ENCODE measurements at places on chromosomes 2 and 18. TPM values are rescaled to one million over a fixed set of nuclear protein-coding genes. Genes with fewer than 3 reads are reported as not detected.
A peak's percentile ranks its signal among the peaks of the same experiment; 100 is the strongest.

The ARPC2 gene
- total RNA-seq, result 268 TPM

The SLC9A4 gene
- not detected for total RNA-seq

The SULT1C4 gene
- total RNA-seq, result 1.7 TPM

The CEBPZ gene
- 30.5 TPM for total RNA-seq

The HOXD13 gene
- not detected for total RNA-seq

DNA sequence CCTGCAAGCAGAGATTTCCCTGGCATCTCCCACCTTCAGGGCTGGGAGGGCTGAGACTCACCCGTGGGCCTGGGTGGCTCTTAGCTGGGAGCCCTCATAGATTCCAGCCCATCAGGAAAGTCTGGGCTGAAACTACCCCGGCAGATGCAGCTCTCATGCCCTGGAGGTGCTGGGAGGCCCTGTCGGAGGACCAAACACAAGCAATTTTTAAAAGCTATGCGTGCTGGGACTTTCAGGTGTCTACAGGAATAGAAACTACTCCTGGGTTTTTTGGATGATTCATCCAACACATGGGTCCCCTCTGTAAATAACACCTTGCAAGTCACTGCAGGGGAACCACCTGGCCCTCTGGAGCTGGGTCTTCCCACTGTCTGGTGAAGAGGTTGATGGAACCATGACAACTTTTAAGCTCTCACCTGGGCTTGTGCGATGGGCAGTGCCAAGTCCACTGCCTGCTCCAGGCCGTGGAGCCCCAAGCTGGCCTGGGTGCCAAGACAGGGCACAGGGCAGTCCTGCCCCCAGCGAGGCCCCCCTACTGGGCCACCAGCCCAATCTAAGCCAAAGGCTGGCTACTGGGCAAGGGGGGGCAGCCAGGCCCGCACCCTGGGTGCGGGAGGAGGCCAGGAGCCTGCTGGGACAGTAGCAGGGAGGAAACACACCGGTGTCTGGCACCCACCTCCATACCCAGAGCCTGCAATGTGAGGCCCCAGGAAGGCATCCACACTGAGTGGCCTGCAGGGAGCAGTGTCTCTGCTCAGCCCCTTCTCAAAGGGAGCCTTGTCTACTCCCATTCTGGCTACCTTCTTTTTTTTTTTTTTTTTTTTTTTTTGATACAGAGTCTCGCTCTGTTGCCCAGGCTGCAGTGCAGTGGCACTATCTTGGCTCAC, 1.1 kb upstream of the GPR55 start:
- DNase-seq, result no peak
- H3K27ac ChIP-seq, result no peak overlapping the region
- H3K36me3 ChIP-seq, result no peaks in the 10 kb centered on the region
- H3K4me1 ChIP-seq, result no peaks in the 10 kb centered on the region

DNA sequence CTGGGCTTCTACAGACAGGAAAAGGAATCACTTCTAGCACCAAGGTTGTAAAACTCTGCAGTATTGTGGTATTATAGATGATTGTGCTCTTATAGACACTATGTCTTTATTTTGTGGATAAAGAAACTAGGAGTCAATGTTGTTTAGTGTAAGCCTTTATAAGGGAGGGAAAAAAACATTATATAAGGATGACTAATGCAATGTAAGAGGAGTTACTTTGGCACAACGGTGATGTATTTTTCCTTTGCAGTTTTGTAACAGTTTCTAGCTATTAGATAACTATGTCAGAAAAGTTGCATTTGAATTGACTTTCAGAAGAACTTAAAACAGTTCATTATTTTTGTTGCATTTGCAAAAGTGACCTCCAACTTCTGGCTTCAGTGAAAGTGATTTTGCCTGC, 545.4 kb downstream of the CCDC85A start:
- DNase-seq, result no peak
- H3K36me3 ChIP-seq, result no peaks in the 10 kb centered on the region
- H3K27ac ChIP-seq, result no peak overlapping the region
- no peaks in the 10 kb centered on the region for H3K4me1 ChIP-seq

- H3K4me1 ChIP-seq, result no peaks in the 10 kb centered on the region
- no peaks in the 10 kb centered on the region for H3K36me3 ChIP-seq
- no peaks in the 10 kb centered on the region for H3K27me3 ChIP-seq
- H3K4me3 ChIP-seq, result no peak overlapping the region
Measured at GRCh38 chr2:78506301-78506700, 519.2 kb upstream of the REG3G start.

GRCh38 chr2:46211461-46211860, 85.7 kb upstream of the EPAS1 start:
- H3K4me1 ChIP-seq, result no peaks in the 10 kb centered on the region
- no peaks in the 10 kb centered on the region for H3K27me3 ChIP-seq

- no peaks in the 10 kb centered on the region for H3K36me3 ChIP-seq
- DNase-seq, result no peak
- no peak overlapping the region for H3K27ac ChIP-seq
- H3K4me1 ChIP-seq, result peaks cover 34% of the 10 kb centered on the region
Measured at GRCh38 chr2:197240421-197241041, 70.0 kb downstream of the ANKRD44 start.

DNA sequence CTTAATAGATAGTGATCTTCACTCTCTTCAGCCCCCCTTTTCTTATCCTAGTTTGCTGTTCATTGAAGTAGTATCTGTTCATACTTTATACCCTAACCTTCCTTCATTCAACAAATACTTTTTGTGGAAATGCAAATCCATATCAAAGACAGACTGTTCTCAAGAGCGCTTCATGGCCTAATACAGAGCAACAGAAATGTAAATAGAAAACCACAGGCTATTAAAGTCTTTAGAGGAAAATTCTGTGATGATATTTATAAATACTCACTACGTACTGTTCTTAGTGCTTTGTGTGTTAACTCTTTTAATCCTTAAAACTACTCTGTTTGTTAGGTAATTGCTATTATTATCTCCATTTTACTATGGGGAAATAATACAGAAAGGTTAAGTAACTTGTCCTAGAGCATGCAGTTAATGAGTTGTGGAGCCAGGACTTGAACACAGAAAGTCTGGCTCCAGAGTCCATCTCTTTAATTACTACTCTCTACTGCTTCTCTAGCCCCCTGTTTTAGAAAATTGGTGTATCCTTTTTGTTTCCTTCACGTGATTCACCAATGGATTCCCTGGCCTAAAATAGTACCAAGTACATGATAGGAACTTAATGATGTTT, 2.9 kb downstream of the MDH1 start:
- H3K4me3 ChIP-seq, result peak overlapping the region; percentile 92
- H3K4me1 ChIP-seq, result peaks cover 71% of the 10 kb centered on the region
- peaks cover 9% of the 10 kb centered on the region for H3K36me3 ChIP-seq
- no peaks in the 10 kb centered on the region for H3K27me3 ChIP-seq

- H3K27ac ChIP-seq, result no peak overlapping the region
- H3K36me3 ChIP-seq, result no peaks in the 10 kb centered on the region
- no peak for DNase-seq
- H3K4me3 ChIP-seq, result no peak overlapping the region
- H3K27me3 ChIP-seq, result no peaks in the 10 kb centered on the region
Measured at GRCh38 chr18:55000529-55000928, 41.3 kb upstream of the CCDC68 start.

GRCh38 chr18:36786686-36787085, 42.1 kb downstream of the TPGS2 start:
- no peaks in the 10 kb centered on the region for H3K36me3 ChIP-seq
- H3K27me3 ChIP-seq, result no peaks in the 10 kb centered on the region
- no peak for DNase-seq
- H3K4me3 ChIP-seq, result no peak overlapping the region

DNA sequence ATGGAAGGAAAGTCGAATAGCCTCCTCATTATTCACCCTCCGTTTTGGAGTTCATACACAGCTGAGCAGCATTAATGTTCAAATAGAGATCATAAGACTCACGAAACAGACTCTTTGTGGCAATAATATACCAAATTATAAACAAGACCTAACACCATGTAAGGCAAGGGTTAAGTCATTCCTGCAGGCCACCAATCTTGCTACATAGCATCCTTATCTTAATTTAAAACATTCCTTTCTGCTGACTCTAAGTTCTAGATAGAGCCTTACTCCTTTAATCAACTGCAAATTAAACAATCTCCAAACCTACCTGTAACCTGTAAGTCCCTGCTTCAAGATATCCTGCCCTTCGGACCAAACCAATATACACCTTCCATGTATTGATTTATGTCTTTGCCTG, 178.0 kb downstream of the PDE11A start:
- no peaks in the 10 kb centered on the region for H3K4me1 ChIP-seq
- H3K4me3 ChIP-seq, result no peak overlapping the region
- no peaks in the 10 kb centered on the region for H3K27me3 ChIP-seq
- no peak for DNase-seq
- no peak overlapping the region for H3K27ac ChIP-seq

- H3K36me3 ChIP-seq, result peaks cover 16% of the 10 kb centered on the region
- no peaks in the 10 kb centered on the region for H3K27me3 ChIP-seq
- DNase-seq, result no peak
- peaks cover 18% of the 10 kb centered on the region for H3K4me1 ChIP-seq
Measured at GRCh38 chr2:201642086-201642578, 1.2 kb downstream of the TMEM237 start.

- H3K4me1 ChIP-seq, result peaks cover 7% of the 10 kb centered on the region
- no peaks in the 10 kb centered on the region for H3K27me3 ChIP-seq
- no peak overlapping the region for H3K4me3 ChIP-seq
- no peak for DNase-seq
- H3K36me3 ChIP-seq, result no peaks in the 10 kb centered on the region
- H3K27ac ChIP-seq, result no peak overlapping the region
Measured at GRCh38 chr2:17515652-17516051, 2.6 kb downstream of the RAD51AP2 start.
